Right lung (tissue), 10 donors: ENCODE measurements at places on chromosomes 3 and 15.

- no peak for DNase-seq
These were observed 310.5 kb upstream of the TPM1 start for GRCh38 chr15:62732078-62732477.

- no peak for DNase-seq
These were observed 188.9 kb upstream of the P2RY1 start for GRCh38 chr3:152646004-152646403.

GRCh38 chr3:77096966-77097890 is 57.3 kb downstream of the ROBO2 start:
- no peak for DNase-seq

DNA sequence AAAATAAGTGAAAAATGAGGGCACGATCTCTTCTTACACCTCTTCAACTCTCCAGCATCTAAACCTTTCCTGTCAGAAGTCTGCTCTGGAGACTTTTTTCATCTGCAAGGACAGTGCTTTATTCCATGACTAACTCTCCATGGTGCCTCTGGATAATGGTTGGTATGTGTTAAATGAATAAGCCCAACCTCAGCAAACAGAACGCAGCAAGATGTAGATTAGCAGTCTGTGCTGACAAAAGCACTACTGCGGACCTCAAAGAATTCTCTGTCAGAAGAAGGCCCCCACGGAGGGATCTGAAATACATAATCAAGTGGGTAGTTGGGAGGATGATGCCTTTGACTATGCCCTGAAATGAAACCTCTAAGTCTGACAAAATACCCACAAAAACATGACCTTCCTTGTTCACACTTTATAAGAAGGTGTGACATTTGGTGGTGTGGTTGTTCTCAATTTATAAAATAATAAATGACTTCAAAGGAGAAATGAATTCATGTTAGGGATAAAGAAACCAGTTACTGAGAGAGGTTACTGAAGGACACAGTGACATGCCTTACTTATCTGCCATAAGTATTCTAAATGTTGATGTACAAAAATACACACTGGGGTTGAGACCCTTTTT is 43.2 kb upstream of the ADCY5 start:
- DNase-seq: no peak

DNA sequence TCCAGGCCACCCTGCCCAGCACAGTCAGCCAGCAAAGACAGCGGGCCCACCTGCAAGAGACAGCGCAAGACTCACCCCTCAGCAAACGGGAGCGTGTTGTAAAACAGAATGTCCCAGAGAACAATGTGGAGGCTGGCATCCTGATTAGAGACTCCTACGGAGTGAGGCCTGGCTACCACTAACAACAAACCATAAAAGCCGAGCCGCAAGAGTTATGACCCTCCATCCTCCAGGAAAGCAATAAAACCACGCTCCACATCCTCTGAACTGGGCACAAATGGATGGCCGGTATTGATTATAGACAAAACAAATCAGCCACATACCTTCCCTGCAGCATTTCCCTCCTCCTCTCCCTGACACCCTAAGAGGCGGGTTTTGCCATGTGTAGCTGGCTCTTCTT is 75.8 kb upstream of the LIPC start:
- DNase-seq: no peak

DNA sequence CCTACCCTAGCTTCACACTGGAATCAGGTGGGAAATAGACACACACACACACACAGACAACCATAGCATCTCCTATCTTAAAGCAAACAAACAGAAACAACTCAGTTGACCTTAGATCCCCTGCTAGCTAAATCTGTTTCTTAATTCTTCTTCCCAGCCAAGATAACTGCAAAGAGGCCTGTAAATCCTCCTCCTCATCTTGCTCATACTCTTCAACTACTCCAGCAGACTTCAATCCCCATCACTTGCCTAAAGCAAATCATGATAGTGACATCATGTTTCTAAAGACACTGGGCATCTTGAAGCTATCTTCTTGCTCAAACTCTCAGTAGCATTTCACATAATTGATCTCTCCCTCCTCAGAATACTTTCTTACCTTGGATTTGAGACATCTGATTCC is 303.0 kb downstream of the RBMS3 start:
- no peak for DNase-seq

DNA sequence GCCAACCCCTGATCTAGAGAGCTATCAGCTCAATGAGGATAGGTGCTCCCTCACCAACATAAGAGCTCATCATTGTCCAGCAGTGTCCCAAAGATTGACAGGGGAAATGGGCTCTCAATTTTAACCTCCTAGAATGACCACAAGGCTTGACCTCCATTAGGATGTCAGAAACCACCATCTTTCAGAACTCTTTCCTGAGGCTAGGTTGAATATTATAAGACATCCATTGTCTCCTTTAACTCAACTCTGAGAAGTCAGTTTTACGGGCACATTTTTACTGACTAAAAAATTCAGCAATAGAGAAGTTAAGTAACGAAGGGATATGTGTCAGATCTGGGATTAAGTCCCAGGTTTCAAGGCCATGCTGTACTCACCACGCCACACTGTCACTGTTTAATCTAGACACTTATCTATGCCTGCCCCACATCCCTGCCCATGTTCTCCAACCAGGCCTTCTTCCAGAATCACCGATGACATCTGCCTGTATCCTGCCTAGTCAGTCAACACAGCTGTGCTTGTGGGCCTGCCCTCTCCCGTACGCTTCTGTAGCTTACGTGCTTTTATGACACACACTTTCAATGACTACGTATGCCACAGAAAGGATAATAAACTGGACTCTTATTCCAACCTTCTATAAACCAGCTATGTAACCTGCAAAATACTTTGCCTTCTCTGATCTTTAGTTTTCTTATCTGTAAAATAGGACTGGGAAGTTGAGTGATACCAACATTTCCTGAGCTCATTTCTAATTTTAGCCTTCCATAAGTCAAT is 17.1 kb upstream of the MUC13 start:
- DNase-seq: no peak

GRCh38 chr3:186534113-186534669 is 10.0 kb downstream of the CRYGS start:
- DNase-seq: no peak

GRCh38 chr3:114231616-114232015 is 5.8 kb downstream of the ZNF80 start:
- no peak for DNase-seq

- no peak for DNase-seq
These were observed 90.0 kb upstream of the SPATA12 start for GRCh38 chr3:56970461-56970879.

DNA sequence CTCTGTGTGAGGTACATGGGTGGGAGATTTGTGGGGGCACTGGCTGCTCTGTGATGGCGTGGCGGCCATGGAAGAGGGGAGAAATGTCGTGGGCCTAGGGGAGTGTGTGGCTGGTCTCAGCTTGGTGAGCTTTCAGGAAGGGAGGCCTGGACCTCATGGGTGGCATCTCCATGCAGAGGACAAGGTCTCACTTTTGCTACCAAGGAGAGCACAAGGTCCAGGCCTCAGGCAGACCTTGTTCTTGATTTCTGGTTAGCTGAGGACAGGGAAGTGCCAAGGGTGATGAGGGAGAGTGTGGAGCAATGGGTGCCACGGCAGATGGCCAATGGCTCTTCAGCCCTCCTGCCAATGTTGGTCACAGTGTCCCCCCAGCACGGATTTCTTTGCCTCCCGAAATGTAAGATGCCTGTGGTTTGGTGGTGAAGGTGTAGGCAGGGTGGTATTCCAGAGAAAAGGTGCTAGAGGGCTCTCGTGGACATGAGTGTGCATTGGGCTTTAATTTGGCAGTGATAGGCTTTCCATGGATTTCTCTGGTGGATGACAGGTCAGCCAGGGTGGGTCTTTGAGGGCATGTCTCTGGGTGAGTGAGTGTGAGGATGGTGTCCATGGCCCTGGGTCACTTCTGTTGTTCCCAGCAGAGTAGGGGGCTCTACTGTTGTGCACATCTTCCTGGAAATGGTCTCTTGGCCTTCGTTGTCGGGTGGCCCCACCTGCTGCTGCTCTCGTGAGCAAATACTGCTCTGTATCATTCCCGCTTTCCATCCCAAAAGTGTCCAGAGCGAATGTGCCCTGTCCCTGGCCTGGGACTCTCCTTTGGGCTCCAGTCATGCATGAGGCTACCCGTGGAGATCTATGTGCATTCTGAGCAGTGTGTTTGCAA is 108.0 kb downstream of the SNRPN start:
- DNase-seq: no peak

- DNase-seq: peak; percentile 22
These were observed 27.2 kb downstream of the INTS14 start for GRCh38 chr15:65583701-65584100.

- no peak for DNase-seq
These were observed 157.5 kb downstream of the CTNNB1 start for GRCh38 chr3:41356775-41357174.

GRCh38 chr15:71581398-71581930 is 228.9 kb upstream of the NR2E3 start:
- no peak for DNase-seq

GRCh38 chr15:94555841-94556519 is 324.6 kb downstream of the MCTP2 start:
- DNase-seq: no peak

DNA sequence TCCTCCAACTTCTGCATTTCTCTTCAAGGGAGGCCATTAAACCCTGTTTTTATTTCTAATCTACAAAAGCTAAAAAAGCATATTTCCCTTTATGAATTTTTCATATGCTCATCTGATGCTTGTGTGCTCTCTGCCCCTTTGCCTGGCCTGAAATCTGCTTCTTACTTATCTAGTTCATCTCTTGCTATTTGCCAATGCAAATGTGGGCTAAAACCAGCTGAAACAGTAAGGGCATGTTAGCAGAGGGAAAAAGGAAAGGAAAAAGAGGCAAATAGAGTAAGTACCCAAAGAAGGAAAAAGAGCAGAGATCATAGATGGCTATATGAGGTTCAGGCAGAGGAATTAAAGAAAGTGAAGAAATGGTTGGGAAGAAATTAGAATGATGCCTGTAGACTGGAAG is 185.2 kb downstream of the CNTN4 start:
- DNase-seq: no peak

GRCh38 chr3:170467007-170467406 is 48.3 kb downstream of the CLDN11 start:
- DNase-seq: no peak

- DNase-seq: no peak
These were observed 7.7 kb downstream of the CHRNB4 start for GRCh38 chr15:78633348-78633747.

- DNase-seq: no peak
These were observed 235.3 kb downstream of the C3orf38 start for GRCh38 chr3:88385090-88385489.

DNA sequence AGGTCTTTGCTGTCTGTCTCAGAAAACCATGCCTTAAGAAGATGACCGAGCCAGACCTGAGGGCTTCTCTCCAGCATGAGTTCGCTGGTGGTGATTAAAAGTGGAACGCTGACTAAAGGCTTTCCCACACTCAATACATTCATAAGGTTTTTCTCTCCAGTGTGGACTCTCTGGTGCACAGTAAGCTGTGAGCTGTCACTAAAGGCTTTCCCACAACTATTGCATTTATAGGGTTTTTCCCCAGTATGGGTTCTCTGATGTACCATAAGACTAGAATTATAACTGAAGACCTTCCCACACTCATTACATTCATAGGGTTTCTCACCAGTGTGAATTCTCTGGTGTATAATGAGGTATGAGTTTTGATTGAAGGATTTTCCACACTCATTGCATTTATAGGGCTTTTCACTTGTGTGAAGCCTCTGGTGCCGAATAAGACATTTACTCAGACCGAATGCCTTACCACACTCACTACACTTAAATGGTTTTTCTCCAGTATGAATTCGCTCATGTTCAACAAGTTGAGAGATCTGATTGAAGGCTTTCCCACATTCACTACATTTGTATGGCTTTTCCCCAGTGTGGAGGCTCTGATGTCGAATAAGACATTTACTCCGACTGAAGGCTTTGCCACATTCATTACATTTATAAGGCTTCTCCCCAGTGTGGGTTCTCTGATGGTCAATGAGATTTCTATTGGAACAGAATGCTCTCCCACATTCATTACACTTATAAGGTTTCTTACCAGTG is 21.9 kb upstream of the ZNF445 start:
- DNase-seq: no peak

DNA sequence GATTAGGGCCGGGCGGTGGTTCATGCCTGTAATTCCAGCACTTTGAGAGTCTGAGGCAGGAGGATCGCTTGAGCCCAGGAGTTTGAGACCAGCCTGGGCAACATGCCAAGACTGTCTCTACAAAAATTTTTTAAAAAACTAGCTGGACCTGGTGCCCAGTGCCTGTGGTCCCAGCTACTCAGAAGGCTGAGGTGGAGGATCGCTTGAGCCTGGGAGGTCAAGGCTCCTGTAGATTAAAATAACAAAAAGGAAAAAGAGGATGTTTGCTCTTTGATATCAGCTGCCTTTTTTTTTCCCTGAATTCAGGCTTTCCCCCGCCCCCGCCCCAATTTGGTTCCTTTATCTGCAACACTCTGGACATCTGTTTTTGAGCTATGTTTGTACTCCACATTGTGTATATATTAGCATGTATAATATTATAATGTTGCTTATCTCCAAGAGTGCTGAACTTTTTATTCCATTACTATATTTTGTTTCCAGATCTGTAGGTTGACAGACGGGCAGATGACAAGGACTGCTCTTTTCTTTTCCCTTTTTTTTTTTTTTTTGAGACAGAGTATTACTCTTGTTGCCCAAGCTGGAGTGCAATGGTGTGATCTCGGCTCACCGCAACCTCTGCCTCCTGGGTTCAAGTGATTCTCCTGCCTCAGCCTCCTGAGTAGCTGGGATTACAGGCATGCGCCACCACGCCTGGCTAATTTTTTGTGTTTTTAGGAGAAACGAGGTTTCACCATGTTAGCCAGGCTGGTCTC is 4.6 kb downstream of the SNAP23 start:
- DNase-seq: no peak

DNA sequence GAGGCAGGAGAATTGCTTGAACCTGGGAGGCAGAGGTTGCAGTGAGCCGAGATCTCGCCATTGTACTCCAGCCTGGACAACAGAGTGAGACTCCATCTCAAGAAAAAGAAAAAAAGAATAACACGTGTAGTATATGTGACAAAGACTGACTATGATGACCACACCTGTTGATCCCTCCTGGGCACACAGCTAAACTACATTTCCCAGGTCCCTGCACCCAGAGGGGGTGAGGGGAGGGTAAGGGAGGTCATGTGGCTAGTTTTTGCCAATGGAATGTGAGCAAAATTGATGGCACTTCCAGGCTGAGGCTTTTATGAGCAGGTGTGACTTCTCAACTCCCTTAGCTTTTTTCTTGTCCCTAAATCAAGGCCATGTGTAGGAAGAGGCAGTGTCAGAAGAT is 58.2 kb downstream of the KLHL6 start:
- DNase-seq: no peak

DNA sequence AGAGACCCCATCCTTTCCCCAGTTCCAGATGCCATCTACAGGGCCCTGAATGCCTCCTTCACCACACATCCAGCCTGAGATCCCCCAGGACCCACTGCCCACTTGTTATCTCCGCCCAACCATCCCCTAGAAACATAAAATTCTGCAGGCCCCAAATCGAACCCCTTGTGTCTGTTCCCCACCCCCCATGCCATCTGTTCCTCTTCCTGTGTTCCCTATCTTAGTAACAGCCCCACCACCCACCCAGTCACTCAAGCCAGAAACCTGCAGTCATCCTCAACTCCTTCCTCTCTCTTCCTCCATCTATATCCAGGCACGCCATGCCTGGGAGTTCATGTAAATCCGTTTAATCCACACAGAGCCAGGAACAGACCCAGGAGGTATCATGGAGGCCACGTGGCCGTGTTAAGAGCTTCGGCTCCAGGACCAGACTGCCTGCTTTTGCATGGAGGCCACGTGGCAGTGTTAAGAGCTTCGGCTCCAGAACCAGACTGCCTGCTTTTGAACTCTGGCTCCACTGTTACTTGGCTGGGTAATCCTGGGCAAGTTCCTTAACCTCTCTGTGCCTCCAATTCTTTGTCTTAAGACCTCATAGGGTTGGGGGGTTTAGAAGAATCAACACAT is 4.8 kb downstream of the CSRNP1 start:
- DNase-seq: no peak

- DNase-seq: no peak
These were observed 123.9 kb upstream of the AGBL1 start for GRCh38 chr15:85955501-85956391.
